ENCODE measurements at places on chromosomes 1 and 21.

- DNase-seq, result no peak
Observed at GRCh38 chr1:159011751-159012150, 2.0 kb downstream of the IFI16 start.

DNA sequence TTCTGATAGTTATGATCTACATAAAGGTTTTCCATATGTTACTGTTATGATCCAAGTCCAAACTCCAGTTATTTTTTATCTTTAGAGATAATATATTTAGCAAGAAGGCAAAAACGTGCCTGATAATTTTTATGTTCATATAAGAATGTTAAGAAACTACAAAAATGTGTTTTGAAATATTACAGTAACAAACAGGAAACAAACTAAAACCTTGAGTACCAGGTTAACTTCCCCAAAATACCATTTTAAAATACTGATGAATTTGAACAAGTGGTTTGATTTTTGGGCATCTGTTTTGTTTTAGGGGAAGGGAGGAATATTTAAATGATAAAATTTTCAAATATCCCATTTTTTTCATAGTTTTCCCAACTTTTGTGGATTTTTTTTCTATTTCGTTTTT lies 124.8 kb downstream of the NR5A2 start:
- no peak for DNase-seq

GRCh38 chr1:15459771-15460707 lies 3.5 kb downstream of the CELA2A start:
- no peak for DNase-seq

- peak; percentile 13 for DNase-seq
Observed at GRCh38 chr1:42921769-42922168, 36.9 kb downstream of the SLC2A1 start.

- no peak for DNase-seq
Observed at GRCh38 chr1:232378266-232379062, 251.5 kb downstream of the SIPA1L2 start.

DNA sequence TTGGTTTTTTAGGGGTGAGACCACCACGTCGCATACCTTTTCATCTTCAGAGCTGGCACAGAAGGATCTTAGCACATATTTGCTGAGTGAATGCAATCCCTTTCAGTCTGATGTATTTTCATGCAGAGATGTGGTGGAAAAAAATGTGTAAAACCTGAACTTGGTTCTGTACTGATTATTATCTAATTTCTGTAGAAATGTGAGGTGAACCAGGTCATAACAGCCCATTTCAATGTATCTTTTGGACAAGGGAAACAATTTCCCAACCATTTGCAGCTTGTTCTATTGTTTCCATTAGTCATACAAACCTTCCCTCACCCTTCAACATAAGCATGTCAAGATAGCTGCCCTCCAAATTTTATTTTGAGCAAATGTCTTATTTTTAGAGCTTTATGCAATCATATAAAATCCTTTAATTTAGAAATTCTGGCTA lies 46.8 kb upstream of the RUNX1 start:
- DNase-seq, result no peak

DNA sequence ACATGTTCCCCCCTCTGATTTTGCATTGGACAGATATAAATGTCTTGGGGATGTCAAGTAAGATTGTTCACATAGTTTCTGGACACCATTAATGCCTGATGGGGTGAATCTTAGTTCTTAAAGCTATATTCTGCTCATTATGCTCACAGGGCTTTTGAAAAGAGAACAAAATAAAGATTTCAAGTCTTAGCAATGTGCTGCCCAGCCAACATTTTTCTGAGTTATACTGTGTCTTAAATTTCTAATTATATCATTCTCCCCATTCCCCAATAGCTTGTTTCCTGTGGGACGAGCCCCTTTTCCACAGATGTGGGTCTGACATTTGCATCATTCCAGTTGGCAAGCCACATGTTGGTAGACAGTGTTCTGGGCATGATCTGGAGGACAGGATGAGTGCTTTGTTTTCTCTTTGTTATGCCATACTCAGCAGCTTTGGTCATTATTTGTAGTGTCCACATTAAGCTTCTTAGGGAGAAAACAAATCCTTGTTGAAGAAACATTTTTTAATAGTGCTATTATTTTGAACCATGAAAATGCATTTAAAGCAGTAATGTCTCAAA lies 32.8 kb downstream of the MTARC1 start:
- DNase-seq, result no peak

Data from type B pancreatic cell (in vitro differentiated cells).